ENCODE measurements at places on chromosomes 5 and 9. TPM values are rescaled to one million over a fixed set of nuclear protein-coding genes. Genes with fewer than 3 reads are reported as not detected.

The CER1 gene
- polyA plus RNA-seq: 0.46 TPM

The SLC46A2 gene
- polyA plus RNA-seq: 0.10 TPM

The RNF44 gene
- polyA plus RNA-seq: 32.6 TPM

The POLR3G gene
- 1.8 TPM for polyA plus RNA-seq

The ROR2 gene
- 2.7 TPM for polyA plus RNA-seq

The UIMC1 gene
- 25.4 TPM for polyA plus RNA-seq

The COL5A1 gene
- 425 TPM for polyA plus RNA-seq

The CATSPER3 gene
- polyA plus RNA-seq: 0.87 TPM

The ECSCR gene
- polyA plus RNA-seq: 29.8 TPM

The PTGER4 gene
- 6.9 TPM for polyA plus RNA-seq

The SV2C gene
- polyA plus RNA-seq: 0.08 TPM

The SLC22A4 gene
- polyA plus RNA-seq: 4.0 TPM

The TPM2 gene
- polyA plus RNA-seq: 8,819 TPM

The TEX48 gene
- polyA plus RNA-seq: not detected

The CCL21 gene
- polyA plus RNA-seq: 9.2 TPM

The GRXCR2 gene
- not detected for polyA plus RNA-seq

The NKD2 gene
- polyA plus RNA-seq: 2.4 TPM

The LRSAM1 gene
- polyA plus RNA-seq: 11.9 TPM

The IL5 gene
- 0.29 TPM for polyA plus RNA-seq

The PCDHB9 gene
- 2.9 TPM for polyA plus RNA-seq

The NUTM2F gene
- polyA plus RNA-seq: not detected

The GRIN3A gene
- polyA plus RNA-seq: 1.2 TPM

The ARID3C gene
- polyA plus RNA-seq: not detected

The HACD4 gene
- polyA plus RNA-seq: 1.5 TPM

The SPATA31A3 gene
- not detected for polyA plus RNA-seq

The MARCHF3 gene
- polyA plus RNA-seq: 7.8 TPM

The OR4F3 gene
- polyA plus RNA-seq: not detected

The C9orf85 gene
- 19.1 TPM for polyA plus RNA-seq

The ALDH7A1 gene
- polyA plus RNA-seq: 48.5 TPM

The SARDH gene
- 5.4 TPM for polyA plus RNA-seq

The FOXD4L3 gene
- 0.29 TPM for polyA plus RNA-seq

The CETN3 gene
- polyA plus RNA-seq: 31.2 TPM

The PLPPR1 gene
- polyA plus RNA-seq: 3.6 TPM

The PCDHGC3 gene
- 83.8 TPM for polyA plus RNA-seq

The CCL27 gene
- polyA plus RNA-seq: 0.51 TPM

All from forelimb muscle (tissue), 1 donor.